ENCODE measurements at places on chromosomes 7 and 10.
A peak's percentile ranks its signal among the peaks of the same experiment; 100 is the strongest.

DNA sequence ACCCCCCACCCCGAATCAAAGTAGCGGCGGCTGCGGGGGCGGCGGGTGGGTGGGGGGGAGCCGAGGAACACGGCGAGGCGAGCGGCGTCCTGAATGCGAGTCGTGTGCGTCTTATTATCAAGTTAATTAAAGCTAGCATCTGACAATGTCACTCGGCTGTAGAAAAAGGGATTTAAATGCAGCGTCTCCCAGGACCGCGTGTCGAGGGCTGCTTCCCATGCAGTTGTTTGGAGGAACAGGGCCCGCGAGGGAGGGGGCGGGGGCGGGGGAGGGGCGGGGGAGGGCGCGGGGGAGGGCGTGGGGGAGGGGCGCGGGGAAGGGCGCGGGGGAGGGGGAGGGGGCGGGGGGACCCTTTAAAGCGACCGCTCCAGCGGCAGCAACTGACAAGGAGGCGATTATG lies 2.7 kb upstream of the UNCX start:
- no peak for DNase-seq

DNA sequence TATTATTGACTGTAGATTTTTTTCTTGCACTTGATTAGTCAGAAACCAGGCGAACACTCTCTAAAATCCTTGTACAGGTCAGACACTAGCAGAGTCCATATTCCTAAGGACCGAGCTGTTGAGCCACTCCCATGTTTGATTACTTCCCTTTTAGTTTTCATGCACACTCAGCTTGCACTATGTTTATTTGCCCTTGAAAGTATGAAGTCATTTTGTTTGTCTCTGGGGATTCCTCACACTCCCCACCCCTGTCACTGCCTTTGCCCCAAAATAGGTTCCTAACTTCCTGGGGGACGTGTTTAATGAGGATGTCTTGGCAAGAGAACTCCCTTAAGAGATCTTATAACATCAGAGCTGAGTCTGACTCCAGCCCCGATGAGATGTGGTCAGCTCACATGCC lies 182.1 kb downstream of the EVX1 start:
- DNase-seq = no peak

DNA sequence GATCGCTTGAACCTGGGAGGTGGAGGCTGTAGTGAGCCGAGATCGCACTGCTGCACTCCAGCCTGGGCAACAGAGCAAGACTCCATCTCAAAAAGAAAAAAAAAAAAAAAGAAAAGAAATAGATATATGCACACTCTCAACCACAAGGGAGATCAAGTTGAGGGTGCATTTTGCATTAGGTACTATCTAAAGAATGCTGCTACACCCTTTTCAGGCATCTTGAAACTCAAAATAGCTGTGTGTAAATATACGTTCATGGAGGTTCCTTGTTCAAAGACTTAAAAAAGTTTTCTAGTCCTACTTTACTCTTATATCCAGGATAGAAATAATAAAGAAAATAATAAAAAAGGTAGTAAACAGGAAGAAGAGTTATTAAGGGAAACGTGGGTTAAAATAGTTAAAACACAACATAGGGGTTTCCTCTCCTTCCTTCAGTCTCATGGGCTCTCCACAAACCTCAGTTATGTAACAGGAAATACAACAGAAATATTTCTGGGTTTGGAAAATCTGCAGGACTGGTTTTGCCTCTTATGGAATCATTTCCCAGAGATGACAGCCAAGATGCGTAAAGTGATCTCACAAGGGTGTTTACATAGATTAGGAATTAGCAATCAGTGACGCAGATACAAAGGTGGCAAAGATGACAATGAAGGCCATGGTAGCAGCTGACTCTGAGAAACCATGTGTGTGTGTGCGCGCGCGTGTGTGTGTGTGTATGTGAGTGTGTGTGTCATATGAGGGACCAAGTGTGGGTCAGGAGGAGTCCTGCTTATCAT lies 15.1 kb downstream of the STEAP4 start:
- no peak for DNase-seq

DNA sequence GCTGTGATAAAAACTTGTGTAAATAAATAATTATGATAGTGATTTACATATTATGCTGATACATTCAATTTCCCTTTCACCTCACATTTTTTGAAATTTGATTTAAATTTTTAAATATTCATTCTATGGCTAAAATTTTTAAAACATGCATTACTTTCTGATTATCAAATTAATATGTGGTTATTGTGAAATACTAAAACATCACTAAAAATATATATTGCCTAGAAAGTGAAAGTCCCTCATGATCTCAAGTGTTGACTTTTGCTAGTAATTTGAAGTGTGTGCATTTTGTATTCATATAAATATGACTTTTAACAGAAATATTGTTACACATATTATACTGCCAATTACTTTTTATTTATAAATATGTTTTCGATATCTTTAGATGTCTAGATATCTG lies 3.1 kb downstream of the LRRC72 start:
- no peak for DNase-seq

DNA sequence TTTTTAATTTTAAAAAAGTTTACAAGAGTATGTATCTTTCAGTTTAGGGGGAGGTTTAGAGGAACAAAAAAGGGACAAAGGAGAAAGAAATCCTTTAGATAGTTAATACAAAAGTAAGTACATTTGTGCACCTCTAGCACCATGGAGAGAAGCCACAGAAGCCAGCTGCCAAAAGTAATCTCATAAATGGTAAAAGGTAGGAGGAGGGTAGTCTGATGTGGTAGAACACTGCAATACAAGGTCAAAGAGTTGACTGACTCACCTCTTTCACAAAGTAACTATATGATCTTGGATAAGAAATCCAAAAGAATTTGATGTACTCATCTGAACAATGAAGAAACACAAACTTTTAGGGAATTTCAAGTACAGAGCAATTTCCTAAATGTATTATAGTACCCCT lies 68.1 kb downstream of the CNOT4 start:
- DNase-seq = peak; percentile 35

GRCh38 chr7:69764147-69764546 lies 165.9 kb downstream of the AUTS2 start:
- DNase-seq = no peak

DNA sequence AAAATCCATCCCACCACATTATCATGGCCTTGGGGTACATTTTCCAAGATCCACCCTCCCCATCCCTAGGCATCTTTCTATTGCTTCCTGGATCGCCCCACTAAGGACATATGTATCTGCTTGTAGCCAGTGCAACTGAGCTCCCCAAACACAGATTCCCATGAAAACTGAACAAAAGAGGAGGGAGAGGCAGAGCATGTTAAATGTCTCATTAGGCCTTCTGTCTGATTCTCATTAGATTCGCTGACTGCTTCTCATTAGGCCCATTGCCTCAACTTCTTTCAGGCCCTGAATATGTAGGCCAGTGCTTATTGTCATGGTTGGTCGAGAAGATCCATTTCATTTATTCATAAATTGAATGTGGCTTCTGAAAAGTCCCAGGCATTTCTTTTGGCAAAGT lies 698.9 kb downstream of the INHBA start:
- DNase-seq = no peak

DNA sequence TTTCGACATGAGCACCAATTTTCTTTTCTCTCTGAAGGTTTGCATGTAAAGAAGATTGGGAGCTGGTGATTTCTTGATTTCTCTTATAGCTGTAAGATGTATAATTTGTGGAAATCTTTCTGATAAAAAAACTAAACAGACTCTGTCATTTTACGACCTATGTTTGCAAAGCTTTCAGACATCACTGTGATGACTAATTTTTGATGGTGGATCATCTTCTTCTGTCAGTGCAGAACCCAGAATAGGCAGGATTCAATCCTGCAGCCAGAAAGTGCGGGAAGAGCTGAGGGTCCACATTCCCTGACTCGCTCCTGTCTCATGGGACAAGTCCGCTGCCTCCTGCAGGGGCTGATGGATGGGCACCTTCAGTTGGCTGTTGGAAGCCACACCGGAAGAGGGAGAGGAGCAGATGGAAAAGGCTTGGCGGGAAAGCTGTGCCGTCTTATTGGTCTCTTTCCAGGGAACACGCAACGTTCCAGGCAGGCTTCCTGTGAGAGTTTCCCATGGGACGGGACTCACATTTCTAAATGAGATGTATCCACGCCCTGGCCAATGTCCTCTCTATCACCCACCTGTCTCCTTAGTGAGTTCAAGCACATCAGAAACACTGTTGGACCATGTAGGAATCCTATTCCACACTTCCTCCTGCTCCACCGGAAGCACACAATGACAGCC lies 186.9 kb downstream of the PRPF18 start:
- no peak for DNase-seq

GRCh38 chr7:82109288-82109687 lies 334.3 kb downstream of the CACNA2D1 start:
- DNase-seq = no peak

Data from Jurkat, Clone E6-1 (cell line).